ENCODE measurements at places on chromosomes 1 and 21. TPM values are rescaled to one million over a fixed set of nuclear protein-coding genes. Genes with fewer than 3 reads are reported as not detected.

Gene C1orf21
- 22.8 TPM for total RNA-seq

Gene LCE1E
- total RNA-seq = not detected

Gene PCP4
- 29.4 TPM for total RNA-seq

Gene EVI5
- 60.2 TPM for total RNA-seq

Gene FCMR
- 1.3 TPM for total RNA-seq

Gene MAP3K21
- 6.1 TPM for total RNA-seq

Gene NUP210L
- 0.11 TPM for total RNA-seq

Gene DMRTA2
- total RNA-seq = not detected

Gene ADCY10
- 0.79 TPM for total RNA-seq

Gene KRTAP19-5
- not detected for total RNA-seq

Gene C1orf167
- total RNA-seq = 4.7 TPM

Gene BCAR3
- total RNA-seq = 10.4 TPM

Data from spinal cord (tissue), 10 donors.